ENCODE measurements at places on chromosomes 16 and 17.

DNA sequence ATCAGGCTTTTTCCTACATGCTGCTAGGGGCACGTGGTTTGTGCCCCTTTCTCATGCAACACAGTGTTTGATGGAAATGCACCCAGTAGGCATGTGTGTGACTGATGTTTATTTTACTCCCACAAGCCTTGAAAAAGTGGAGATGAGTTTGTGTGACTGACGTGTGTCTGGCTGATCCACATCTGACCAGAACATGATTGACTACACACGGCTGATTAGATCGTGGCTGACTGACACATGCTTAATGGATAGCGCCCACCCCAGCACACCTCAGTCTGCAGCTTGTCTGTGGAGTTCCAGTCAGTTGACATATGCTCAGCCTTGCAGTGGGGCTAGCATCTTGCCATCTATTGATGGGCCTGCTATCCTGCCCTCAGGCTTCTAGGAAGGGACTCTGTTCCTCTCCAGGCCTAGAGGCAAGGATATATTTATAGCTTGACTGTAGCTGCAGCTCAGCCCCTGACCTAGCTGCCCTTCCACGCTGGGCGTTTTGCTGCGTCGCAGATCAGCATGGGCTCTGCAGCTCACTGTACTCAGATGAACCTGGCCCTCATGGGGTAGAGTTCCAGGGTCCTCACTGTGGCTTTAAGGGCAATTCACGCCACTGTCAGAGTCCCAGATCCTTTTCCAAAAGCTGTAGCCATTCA is 112.3 kb downstream of the HS3ST2 start:
- DNase-seq = no peak

DNA sequence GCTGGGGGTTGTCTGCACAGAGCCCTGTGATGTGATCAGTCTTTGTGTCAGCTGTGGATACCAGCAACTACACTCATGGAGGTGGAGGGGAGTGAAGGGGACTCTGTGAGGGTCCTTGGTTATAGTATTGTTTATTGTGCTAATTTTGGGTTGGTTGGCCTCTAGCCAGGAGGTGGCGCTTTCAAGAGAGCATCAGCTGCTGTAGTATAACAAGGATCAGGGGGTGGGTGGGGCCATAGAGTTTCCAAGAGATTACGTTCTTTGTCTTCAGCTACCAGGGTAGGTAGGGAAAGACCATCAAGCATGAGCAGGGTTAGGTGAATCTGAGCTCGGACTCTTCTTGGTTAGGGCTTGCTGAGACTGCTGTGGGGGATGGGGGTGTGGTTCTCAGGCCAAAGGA is 97.1 kb upstream of the HS3ST3A1 start:
- no peak for DNase-seq

- no peak for DNase-seq
Observed at GRCh38 chr16:20311548-20311947, 15.8 kb downstream of the GP2 start.

DNA sequence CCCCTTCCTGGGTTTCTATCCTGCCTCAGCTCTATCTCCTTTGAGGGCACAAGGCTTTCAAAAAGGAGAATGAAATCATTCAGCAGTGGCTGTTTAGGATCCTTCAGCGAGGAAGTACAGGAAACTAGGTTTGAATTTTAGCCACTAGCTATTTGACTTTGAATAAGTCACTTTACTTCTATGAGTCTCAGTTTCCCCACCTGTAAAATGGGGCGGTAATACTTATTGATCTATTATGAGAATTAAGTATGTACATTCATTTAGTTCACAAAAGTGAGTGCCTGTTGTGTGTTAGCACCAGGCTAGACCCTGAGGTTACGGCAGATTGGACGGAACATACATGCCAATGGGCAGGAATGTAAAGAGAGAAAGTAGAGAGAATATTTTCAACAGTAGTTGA is 6.6 kb downstream of the CDH1 start:
- no peak for DNase-seq

DNA sequence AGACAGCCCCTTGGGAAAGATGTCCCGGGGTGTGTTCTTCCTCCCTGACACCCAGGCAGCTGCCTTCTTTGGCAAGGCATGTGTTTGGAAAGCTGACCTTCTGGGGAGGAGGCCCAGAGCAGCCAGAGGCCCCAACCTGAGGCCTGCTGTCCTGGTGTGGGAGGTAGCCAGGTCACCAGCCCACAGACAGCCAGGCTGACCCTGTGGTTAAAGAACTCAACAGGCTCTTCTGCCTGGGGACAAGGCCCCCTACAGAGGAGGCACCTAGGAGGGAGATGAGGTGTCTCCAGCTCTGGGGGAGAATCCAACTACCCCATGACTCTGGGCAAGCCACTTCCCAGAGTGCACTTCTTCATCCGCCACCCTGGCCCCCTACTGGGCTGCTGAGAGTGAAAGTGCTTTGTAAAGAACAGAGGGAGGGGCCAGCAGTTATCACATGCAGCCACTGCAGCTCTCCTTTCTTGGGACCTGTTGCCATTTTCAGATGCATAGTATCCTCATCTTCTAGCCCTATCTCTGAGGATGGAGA is 13.1 kb upstream of the SREBF1 start:
- peak; percentile 70 for DNase-seq

- DNase-seq = no peak
Observed at GRCh38 chr17:55117164-55117563, 147.6 kb upstream of the HLF start.

DNA sequence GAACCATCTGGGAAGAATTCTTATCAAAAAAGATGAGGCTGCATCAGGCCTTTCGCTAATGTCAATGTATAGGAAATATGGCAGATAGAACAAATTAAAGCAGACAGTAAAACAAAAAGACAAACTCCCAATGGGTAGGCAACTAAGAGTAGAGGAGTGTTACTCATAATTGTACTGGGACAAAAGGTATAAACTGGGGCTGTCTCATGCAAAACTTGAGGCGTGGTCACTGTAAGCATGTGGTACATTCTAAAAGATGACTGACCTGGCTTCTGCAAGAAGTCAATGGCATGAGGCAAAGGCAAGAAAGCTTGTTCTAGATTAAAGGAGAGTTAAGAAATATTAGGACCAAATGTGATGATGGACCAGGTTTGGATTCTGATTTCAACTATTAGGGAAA is 26.7 kb downstream of the SMIM36 start:
- no peak for DNase-seq

DNA sequence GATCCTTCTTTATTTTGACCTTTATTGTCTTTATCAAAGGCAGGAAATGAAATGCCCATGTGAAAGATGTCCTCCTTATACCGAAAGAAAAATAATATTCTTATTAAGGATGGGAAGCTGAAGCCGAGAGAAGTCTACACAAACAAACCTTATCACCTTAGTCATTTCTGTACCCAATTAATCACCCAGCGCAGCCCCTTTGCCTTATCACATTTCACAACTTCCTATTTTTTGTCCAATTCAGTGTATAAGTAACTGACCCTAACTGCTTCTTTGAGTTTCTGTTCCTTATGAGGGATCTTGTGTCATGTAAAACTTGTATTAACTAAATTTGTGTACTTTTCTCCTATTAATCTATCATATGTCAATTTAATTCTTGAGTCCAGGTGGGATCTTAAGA is 16.4 kb upstream of the CCL23 start:
- no peak for DNase-seq

DNA sequence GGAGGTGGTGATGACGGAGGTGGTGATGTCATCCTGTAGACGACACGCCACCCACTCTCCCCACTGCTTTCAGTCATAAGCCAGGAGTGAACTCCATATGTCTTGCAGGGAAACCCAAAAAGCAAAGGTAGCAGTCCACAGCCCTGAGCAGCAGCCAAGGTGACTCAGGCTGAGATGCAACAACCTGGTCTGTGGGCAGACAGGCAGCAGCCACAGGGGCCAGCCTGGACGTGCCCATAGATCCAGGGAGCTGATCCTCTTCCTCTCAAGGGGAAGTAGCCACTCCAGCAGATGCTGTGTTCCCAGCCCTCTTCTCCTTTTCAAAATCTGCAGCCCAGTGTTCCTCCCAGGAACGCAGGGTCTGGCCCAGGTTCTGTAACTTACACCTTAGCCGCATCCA is 17.3 kb upstream of the CIITA start:
- no peak for DNase-seq

- DNase-seq = no peak
Observed at GRCh38 chr17:81027591-81028505, 7.1 kb upstream of the BAIAP2 start.

- DNase-seq = no peak
Observed at GRCh38 chr17:20797292-20797691, 217.8 kb downstream of the CDRT15L2 start.

- no peak for DNase-seq
Observed at GRCh38 chr16:9118170-9118569, 26.7 kb downstream of the HAPSTR1 start.

GRCh38 chr17:51456942-51457341 is 196.6 kb downstream of the UTP18 start:
- no peak for DNase-seq

GRCh38 chr17:59845595-59846393 is 46.9 kb downstream of the TUBD1 start:
- peak; percentile 85 for DNase-seq

- DNase-seq = no peak
Observed at GRCh38 chr17:10072556-10073425, 125.6 kb downstream of the GAS7 start.

GRCh38 chr16:83021746-83022145 is 395.0 kb downstream of the CDH13 start:
- DNase-seq = no peak

DNA sequence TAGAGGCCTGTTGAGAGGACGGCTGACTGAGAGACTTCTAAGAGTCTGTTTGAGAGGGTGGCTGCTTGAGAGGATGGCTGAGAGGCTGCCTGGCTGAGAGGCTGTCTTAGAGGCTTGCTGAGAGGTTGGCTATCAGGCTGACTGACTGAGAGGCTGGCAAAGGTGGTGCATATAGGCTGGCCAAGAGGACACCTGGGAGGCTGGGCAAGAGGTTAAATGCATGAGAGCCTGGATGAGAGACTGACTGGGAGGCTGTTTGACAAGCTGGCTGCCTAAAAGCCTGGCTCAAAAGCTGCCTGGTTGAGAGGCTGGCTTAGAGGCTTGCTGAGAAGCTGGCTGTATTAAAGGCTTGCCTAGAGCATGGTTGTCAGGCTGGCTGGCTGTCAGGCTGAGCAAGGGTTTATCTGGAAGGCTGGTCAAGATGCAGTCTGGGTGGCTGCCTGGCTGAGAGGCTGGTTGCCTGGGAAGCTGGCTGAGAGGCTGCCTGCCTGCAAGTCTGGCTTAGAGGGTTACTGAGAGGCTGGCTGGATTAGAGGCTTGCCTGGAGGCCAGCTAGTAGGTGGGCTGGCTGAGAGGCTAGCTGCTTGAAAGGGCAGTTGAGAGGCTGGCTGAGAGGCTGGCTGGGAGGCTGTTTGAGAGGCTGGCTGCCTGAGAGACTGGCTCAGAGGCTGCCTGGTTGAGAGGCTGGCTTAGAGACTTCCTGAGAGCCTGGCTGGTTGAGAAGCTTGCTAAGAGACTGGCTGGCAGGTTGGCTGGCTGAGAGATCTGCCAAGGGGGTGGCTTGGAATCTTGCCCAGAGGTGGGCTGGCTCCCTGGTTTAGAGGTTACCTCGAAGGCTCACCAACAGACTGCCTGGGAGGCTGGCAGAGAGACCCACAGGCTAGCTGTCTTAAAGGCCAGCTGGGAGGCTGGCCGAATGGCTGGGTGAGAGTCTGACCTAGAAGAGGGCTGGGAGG is 38.3 kb upstream of the ACSM2B start:
- DNase-seq = no peak

DNA sequence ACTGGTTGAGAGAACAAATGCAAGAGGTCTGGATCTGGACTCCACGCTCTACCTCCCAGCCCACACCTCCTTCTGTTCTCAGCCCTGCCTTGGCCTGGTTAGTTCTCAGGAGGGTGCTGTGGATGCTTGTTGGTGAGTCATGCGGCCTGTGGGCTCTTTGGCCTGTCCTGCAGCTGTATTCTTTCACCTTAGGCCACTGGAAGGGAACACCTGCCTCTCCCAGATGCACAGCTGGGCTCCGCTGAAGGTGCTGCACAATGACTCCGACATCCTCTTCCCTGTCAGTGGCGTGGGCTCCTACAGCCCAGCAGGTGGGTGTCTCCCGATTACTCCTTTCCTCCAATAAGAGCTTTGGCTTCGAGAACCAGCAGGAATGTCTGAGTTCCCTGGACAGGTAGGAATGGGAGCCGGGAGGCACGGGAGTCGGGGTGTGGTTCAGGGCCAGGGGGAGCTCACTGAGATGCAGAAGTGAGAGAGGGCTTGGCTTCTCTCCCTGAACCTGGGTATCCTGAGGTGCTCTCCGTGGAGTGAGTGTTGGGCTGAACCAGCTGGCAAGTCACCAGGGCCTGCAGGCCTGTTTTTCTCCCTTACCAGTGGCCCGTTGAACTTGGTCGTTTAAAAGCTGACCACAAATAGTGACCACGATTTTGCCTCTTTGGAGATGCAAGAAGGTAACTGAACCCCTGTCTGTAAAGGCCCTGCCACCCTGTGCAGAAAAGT is 85.0 kb downstream of the SNX29 start:
- DNase-seq = peak; percentile 43

- peak; percentile 81 for DNase-seq
Observed at GRCh38 chr16:72832621-72833248, 215.2 kb downstream of the ZFHX3 start.

GRCh38 chr17:73788111-73788510 is 143.9 kb upstream of the SDK2 start:
- DNase-seq = no peak

All from EH (cell line).